ENCODE measurements at places on chromosomes 2 and 18.

- DNase-seq = no peak
These were observed 23.6 kb upstream of the STAT4 start for GRCh38 chr2:191174442-191174841.

DNA sequence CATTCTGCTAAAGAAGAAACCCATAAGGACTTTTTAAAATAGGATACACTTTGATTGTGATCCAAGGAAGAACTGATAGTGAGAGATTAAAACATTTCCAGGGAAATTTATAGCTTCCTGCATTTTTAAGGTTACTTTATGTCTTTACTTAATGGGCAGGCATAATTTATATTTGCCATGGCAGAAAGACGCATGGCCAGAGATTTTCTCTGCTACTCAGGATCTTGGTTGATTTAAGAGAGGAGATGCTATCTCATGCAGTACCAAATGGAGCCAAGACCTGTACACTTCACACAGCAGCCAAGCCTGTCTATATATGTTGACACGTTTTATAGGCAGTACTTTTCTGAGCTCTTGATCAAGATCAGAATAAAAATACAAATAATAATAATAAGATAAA is 60.9 kb upstream of the NT5C1B start:
- no peak for DNase-seq

- no peak for DNase-seq
These were observed 18.3 kb upstream of the BMP10 start for GRCh38 chr2:68889500-68889899.

GRCh38 chr18:14969500-14969899 is 221.5 kb downstream of the ANKRD30B start:
- no peak for DNase-seq

DNA sequence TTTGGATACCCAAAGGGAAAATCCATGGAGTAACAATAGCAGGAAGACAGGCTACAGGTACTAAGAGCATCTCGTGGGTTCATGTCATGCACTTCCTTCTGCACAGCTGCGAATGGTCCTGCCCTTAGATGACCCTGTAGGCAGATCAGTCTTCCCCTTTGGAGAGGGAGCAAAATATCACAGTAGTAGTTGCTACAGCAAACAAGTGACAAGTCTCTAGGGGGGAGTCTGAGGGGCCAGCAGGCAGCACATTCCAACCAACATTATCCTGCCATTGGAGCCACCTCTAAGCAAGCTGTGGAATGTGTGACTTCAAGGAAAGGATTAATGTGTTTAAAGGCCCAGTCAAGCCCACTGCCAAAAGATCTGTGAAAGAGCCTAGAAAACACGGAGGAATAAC is 273.2 kb upstream of the PARD3B start:
- no peak for DNase-seq

DNA sequence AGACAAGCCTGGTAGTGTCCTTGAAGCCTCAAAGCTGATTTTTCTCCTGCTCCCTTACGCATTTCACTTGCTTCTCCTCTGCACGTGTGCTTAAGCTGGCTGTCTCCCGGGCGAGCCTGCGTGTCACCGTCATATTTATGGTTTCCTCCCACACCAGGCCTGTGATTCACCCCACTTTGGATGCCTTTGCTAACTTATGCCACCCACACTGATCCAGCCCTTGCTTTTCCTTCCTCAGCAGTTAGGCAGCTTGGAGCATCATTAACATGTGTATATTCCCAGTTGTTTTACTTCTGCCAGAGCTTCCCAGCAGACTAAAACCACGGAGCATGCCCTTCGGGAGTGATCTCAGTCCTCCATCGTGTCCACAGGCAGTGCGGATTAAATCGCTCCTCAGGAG is 2.2 kb downstream of the ST3GAL5 start:
- DNase-seq = no peak

GRCh38 chr18:32769071-32769585 is 3.7 kb downstream of the KLHL14 start:
- no peak for DNase-seq

- DNase-seq = no peak
These were observed 38.9 kb downstream of the SETBP1 start for GRCh38 chr18:44719519-44720060.

DNA sequence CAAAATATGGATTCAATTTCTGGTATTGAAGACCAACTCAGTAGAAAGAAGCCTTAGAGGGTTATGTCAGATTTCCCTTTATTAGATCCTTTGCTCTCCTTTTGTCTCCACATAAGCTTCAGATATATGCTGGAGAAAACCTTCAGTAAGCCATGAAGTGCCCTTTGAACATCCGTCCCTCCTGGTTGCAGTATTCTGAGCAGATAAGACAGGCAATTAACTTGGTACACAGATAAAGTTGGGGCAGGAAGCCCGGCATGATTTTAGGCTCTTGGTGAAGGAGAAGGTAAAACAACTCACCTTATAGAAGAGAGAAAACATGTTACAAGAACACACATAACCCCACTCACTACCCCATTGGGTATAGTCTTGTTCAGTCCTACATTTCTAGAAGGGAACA is 76.4 kb downstream of the SRD5A2 start:
- no peak for DNase-seq

- no peak for DNase-seq
These were observed 539.4 kb upstream of the CDH2 start for GRCh38 chr18:28716338-28716737.

All from cerebellar nuclear complex (tissue), 1 donor.